Neural progenitor cell (in vitro differentiated cells): ENCODE measurements at places on chromosomes 3 and 15.

DNA sequence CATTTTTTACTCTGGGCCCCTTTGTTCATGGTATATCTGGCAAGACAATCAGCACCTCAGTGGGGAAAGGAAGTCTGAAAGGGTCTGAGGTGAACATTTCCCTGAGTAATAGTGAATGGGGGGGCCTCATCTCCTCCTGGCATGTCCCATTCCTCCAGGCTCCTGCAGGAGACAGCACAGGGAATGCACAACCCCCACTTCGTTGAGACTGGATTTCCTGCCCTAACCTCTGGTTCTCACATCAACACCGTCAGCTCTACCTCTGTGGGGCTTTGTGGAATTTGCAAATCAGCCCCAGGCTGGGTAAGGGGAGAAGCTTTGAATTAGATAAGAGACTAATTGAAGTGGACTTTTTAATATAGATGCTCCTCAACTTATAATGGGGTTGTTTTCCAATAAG is 168.3 kb upstream of the TRIM42 start:
- peak; percentile 28 for DNase-seq

DNA sequence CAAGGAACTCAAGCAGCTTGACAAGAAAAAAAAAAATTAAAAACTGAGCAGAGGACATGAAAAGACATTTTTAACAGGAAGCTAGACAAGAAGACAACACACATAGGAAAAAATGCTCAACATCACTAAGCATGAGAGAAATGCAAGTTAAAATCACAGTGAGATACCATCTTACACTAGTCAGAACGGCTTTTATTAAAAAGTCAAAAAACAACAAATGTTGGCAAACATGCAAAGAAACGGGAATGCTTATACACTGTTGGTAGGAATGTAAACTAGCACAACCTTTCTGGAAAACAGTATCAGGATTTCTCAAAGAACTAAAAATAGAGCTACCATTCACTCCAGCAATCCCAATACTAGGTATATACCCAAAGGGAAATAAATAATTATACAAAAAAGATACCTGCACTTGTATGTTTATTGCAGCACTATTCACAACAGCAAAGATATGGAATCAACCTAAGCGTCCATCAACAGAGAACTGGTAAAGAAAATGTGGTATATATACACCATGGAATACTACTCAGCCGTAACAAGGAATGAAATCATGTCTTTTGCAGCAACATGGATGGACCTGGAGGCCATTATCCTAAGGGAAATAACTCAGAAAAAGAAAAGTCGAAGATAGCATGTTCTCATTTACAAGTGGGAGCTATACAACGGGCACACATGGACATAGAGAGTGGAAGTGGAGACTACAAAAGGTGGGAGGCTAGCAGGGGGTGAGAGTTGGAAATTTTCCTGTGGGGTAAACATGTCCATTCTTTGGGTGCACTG is 5.2 kb downstream of the GOLIM4 start:
- no peak for DNase-seq

- no peak for DNase-seq
These were observed 198.2 kb upstream of the STRIT1 start for GRCh38 chr3:155491696-155492095.

DNA sequence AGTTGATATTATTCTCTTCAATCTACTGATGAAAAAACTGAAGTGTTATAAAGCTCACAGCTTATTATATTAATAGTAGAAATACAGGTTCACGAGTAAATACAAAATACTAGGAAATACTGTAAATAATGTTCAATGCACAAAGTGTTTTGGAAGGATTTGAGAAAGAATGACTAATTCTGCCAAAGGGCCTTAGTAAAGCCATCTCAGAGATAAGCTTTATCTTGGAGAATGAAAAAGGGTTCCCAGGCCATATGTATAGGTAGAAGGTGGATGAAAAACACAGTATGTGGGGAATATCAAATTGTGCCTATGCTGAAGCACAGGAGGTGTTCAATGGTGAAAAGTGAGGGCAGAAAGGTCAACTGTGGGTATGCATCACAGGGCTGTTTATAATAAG is 123.5 kb downstream of the CMSS1 start:
- DNase-seq: no peak

- DNase-seq: no peak
These were observed 268.5 kb downstream of the CD47 start for GRCh38 chr3:107822308-107822707.

- DNase-seq: no peak
These were observed 25.6 kb upstream of the VPS8 start for GRCh38 chr3:184786280-184786941.

GRCh38 chr3:41853540-41854196 is 108.2 kb downstream of the ULK4 start:
- DNase-seq: no peak

DNA sequence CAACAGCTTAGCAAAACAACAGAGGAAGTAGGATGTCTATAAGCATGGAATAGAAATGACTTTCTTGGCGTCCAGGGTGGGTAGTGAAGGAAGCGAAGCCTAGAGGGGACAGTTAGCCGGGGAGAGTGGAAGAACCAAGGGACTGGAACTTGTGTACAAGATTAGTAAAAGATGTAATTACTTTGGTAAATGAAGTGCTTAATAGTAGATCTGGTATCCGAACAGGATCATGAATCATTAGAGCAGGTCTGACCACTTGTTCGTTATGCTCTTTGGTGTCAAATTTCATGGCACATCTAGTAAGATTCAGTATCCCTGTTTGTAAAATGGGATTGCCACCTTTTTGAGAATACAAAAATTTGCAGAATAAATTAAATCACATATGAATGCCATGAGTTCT is 112.5 kb upstream of the MLF1 start:
- no peak for DNase-seq

- no peak for DNase-seq
These were observed 28.4 kb downstream of the SERPINI2 start for GRCh38 chr3:167445491-167445890.

- no peak for DNase-seq
These were observed 16.5 kb upstream of the HEG1 start for GRCh38 chr3:125072301-125072700.

- DNase-seq: no peak
These were observed 108.5 kb downstream of the CACNA1D start for GRCh38 chr3:53602866-53603265.

GRCh38 chr15:67133738-67134066 is 68.3 kb downstream of the SMAD3 start:
- no peak for DNase-seq

- no peak for DNase-seq
These were observed 62.7 kb upstream of the ITGA11 start for GRCh38 chr15:68494573-68495110.
